Stimulated activated CD8-positive, alpha-beta memory T cell treated with anti-CD3 and anti-CD28 coated beads, Interleukin-12 subunit alpha, Interleukin-12 subunit beta, amount 100 ng/mL, for 1 hour (primary cell): ENCODE measurements at places on chromosomes 12 and 14.

GRCh38 chr14:71514941-71515919 is 417.0 kb upstream of the RGS6 start:
- DNase-seq, result no peak

DNA sequence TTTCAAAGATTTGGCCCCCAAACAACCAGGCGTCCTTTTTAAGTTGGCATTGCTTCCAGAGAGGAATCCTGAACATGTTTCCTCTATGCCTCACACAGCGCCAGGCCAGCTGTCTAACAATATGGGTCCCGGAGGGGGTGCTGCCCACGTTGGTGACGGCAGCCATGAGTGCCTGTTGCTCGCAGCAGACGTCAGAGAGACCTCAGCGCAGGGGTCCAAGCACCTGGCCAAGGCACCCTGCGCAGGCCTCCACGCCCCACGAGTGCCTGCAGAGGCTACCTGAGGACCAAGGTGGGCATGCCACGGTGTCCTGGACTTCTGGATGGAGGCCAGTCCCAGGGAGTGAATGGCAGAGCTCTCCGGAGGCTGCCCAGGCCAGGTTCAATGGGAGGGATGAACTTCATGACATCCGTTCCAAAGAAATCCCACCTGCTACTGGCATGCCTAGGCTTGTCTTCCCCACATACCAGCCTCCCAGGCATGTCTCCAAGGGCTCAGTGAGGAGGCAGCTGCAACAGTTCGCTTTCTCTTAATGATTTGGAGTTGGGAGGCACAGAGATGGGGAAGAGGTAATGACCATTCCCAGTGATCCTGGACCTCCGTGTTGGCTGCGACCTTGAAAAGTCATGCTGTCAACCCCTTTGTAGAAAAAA is 11.6 kb upstream of the FOXN3 start:
- no peak for DNase-seq

- DNase-seq, result no peak
Observed at GRCh38 chr14:68947802-68948201, 31.3 kb downstream of the ACTN1 start.

- DNase-seq, result no peak
Observed at GRCh38 chr12:31485571-31485970, 105.4 kb downstream of the DENND5B start.

- no peak for DNase-seq
Observed at GRCh38 chr14:74693191-74693590, 19.7 kb downstream of the AREL1 start.

GRCh38 chr12:8817856-8818255 is 4.6 kb upstream of the A2ML1 start:
- no peak for DNase-seq

DNA sequence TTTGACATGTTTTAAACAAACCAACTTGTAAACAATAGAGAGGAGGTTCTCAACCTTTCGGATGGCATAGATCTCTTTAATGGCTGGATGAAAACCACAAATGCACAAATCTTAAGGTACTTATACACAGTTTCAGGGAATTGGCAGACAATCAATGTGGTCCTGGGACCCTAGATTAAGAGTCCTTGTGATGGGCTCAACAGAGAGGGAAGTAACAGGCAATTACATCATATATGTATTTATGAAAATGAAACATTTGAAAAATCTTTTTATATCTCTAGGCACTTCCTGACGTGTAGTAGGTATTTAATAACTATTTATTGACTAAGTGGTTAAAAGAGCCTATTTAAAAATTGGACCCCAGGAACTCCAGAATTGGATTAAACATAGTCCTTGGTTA is 897 bp downstream of the ACTR10 start:
- DNase-seq, result no peak

DNA sequence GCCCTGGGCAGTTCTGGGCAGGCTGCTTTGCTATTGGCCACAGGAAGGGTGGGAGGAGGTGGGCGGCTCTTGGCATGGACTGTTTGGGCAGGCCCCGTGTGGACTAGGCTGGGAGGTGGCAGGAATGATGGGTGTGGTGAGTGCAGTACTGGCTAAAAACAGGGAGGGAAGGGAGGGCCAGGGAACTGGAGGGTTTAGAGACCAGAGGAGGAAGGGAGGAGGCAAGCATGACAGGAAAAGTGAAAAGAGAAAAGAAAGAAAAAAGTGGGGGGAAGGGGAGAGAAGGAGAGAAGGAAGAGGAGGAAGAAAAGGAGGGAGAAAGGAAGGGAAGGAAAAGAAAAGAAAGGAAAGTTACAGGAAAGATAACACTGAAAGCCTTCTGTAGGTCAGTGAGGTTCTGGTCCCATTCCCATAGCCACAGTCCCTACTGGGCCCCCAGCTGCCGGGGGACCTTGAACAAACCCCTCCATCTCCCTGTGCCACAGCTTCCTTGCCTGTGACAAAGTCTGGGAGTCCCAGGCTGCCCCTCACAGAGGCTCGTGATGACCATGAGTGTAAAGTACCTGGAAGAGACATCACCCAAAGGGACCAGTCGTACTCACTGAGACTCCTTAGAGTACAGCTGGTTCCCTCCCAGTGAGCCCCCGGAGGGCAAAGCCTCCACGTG is 1.1 kb upstream of the C14orf132 start:
- DNase-seq, result no peak

DNA sequence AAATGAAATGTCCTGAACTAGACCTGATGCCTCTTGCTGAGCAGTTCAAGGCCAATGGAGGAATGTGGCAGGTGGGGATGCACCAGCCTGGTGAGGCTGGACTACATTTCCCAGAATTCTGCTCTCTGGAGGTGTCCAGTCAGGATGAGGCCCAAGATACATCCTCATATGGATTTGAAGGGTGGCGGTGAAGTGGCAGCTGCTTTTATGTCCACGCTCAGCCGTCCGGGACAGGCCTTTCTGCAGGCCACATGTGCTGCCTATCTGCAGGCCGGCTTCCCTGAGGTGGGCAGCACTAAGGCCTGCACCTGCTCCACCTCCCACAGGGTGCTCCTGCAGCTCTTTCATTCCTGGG is 230.2 kb downstream of the BCL11B start:
- no peak for DNase-seq

DNA sequence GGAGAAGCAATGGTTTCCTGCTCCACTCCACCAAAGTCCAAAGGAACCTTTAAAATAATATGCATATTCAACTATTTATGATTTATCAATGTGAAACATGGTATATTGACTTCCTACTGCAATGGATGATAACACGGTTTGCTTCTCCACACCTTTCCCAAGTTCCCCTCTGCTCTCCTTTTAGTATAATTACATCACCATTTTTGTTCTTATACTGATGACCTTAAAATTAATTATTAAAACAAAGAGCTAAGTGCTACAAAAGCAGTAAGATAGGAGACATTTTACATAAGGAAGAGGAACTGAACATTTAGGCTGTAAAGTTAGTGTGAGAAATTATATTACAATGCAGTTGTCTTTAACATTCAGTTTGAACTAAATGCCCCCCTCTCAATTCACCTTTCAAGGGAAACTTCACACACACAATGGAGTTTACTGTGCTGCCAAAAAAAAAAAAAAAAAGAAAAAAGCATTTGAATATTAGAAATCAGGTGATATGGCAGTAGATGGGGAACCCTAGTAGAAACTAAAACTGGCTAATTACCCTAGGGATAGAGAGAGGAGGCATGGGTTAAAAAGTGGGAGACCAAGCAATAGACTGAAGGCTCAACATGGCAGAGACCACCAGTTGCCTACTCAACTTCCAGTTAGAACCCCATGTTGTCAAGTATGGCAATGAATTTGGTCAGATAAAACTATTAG is 37.1 kb upstream of the STK38L start:
- DNase-seq, result no peak

DNA sequence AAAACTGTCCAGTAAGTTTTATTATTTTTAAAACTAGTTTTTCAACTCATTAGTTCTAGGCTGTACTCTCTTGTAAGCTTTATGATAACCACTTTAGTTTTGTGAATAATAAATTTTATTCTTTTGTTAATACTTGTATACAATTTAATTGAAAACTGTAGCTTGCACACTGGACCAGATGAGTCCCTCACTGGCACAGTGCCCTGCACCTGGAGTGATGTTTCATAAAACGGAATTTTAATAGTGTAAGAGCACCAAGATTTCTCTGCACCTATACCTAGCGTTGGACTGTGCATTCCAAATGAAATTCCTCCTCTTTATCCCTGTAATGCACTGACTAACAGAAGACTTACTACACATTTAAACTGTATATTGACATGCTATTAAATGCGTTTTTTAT is 80.8 kb downstream of the PRIMA1 start:
- DNase-seq, result no peak

- no peak for DNase-seq
Observed at GRCh38 chr12:116861320-116861719, 19.9 kb downstream of the HRK start.

DNA sequence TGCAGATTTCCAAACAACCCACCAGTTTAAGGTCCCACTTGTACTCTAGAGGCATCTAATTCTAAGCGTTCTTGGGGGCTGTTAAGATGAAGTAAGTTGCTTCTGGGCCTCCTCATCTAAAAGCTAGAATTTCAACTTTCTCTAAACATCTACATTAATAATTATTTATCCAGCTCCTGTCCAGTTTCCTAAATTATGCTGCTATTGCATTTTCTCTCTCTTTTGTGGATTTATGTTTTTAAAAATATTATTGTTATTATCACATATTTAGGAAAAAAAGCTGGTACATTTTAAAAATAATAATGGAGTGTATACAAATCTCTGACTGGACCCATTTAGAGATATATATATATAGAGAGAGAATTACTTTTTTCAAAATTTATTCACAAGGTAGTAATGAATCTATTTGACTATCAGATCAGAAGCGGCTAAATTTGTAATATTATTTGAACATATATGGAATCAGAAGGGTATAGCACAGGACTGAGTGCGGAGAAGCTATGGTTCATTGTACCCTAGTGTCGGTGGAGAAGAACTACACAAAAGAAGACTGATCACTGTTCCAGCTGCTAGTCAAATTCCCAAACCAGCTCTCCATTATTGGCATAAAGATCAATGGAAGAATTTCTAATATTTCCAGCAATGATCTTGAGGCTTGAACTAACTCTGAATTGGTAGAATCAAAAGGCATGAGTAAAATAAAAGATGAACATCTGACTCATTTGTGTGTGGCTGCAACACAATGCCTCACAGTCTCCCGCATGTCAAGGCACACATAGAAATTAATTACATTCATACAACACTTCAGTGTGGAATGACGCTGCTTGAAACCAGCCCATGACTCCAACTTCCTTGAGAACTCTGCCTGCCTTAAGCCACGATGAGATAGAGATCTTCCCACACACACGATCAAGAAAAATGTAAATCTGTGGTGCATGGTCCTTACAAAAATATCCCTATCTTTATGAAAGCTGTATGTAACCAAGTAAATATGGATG is 433.4 kb upstream of the OR4E1 start:
- no peak for DNase-seq

DNA sequence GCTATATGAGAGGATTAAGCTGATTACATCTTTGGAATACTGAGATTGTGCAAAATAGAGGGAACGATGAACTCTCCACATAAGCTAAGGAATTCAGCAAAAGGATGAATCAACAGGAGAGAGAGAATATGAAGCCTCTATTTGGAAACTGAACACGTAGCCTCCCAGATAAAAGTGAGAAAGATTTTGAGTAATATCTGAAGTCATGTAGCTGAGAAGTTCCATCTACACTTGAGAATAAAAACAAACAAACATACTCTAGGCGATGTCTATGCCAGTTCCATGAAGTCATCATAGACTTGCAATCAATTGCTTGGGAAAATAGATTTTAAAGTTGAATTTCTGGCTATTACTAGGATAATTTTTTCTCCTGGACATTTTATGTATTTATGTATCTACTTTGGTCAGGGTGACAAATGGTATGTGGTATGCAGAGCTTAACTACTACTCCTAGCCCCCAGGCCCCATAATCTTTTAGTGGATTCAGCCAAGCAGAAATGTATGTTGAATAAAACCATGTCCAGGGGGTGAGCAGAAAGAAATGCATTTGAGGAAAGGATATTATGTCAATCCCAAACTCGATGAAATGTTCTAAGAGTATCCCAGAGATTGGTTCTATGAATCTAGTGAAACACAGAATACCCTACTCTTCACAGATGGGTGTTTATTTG is 627.4 kb downstream of the DIO2 start:
- DNase-seq, result no peak

DNA sequence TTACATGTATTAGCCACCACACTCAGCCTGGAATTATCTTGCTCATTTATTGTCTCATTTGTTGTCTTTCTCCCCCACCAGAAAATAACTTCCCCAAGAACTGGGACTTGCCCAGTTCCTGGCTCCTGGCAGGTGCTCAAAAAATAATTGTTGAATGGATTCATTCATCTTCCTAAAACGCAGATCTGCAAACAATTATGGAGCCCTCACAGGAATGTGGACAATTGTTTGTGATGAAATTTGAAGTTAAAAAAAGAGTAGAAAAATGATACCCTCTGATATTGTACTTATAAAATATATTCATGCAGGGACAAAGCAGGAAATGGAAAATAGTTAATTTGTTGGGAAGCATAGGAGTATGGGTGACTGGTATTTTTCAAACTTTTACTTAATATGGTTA is 60.7 kb upstream of the MAP1LC3B2 start:
- DNase-seq, result no peak

- no peak for DNase-seq
Observed at GRCh38 chr14:58944343-58944967, 244.0 kb upstream of the DAAM1 start.

DNA sequence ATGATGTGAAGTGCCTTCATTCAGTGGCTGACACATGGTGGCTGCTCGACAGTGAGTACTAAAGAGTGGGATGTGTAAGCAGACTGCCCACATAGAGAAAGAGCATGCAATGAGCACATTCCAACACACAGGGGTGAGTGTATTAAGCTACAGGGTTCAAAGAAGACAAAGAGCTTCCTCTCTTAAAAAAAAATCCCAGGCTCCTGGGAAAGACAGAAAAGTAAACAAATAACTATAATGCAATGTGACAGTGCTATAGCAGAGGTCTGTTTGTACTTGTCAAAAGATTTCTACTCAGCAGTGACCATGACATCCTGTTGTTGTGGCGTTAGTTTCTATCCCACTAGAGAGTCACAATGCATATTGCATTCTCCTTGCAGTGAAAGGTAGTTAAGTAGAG is 12.4 kb upstream of the PCNX1 start:
- no peak for DNase-seq

- no peak for DNase-seq
Observed at GRCh38 chr12:56271031-56271430, 4.3 kb downstream of the COQ10A start.

DNA sequence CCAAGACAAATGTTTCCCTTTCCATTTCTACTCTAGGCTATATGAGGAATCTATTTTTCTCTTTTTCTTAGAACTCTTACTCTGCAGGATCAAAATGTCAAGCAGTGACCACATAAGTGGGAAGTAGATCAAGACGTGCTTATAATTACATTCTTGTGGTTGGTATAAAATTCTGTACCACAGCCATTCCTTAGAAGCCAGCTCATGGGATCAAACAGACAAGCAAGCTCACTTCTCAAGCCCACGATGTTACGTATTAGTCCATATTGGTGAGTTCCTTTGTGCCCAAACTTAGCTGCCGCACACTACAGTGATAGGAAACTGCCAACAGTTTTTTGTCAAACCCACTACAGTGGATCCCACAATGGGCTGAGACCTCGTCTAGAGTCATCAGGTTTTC is 53.4 kb downstream of the IFNG start:
- DNase-seq, result no peak

GRCh38 chr12:49521389-49521788 is 17.4 kb upstream of the KCNH3 start:
- no peak for DNase-seq

GRCh38 chr14:92945544-92945943 is 22.6 kb downstream of the CHGA start:
- no peak for DNase-seq

GRCh38 chr12:109900752-109901580 is 892 bp downstream of the TCHP start:
- DNase-seq, result no peak
